HFF-Myc (cell line): ENCODE measurements at places on chromosomes 11 and 22.

DNA sequence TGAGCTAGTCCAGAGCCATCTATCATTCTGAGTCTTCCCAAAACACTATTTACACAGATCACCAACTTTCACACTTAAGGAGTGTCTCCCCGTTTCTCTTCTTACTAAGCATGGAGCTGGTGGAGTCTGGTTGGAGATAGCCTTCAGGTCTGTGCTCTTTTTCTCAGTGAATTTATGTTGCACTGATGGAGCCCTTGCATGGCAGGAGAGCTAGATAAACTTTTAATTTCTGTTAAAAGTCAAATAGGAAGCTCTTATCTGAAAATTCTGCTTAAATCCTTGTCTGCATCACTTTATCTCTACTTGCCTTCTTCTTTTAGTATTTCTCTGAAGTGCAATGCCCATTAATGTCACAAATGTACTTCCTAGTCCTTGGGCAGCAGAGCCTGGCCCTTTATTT, 63.4 kb downstream of the ST3GAL4 start:
- no peak for DNase-seq

DNA sequence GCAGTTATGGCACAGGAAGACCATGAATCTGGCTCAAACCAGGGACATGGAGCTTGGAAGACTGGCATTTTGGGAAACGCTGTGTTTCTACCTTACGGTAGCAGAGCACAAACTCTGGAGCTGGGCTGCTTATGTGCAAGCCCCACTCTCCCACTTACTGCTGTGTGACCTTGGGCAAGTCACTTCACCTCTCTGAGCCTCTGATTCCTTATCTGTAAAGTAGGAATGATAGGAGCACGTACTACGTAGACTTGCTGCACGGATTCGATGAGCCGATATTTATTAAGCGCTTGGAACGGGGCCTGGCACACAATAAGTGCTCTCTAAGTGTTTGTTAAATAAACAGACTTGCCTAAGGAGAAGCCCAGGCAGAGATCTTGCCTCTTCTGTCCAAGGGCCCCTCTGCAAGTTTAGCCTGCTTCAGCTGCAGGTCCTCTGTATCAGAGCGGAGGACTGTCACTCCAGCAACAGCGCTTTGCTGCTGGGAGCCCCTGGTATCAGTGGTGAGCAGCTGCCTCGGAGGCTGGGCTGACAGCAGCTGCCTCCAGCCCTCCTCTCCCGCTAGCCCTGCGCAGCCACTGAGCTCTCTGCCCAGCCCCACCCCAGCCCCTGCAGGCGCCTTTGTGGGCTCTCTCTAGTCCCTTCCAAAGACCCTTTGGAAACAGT, 96.9 kb upstream of the ANO1 start:
- DNase-seq: no peak

DNA sequence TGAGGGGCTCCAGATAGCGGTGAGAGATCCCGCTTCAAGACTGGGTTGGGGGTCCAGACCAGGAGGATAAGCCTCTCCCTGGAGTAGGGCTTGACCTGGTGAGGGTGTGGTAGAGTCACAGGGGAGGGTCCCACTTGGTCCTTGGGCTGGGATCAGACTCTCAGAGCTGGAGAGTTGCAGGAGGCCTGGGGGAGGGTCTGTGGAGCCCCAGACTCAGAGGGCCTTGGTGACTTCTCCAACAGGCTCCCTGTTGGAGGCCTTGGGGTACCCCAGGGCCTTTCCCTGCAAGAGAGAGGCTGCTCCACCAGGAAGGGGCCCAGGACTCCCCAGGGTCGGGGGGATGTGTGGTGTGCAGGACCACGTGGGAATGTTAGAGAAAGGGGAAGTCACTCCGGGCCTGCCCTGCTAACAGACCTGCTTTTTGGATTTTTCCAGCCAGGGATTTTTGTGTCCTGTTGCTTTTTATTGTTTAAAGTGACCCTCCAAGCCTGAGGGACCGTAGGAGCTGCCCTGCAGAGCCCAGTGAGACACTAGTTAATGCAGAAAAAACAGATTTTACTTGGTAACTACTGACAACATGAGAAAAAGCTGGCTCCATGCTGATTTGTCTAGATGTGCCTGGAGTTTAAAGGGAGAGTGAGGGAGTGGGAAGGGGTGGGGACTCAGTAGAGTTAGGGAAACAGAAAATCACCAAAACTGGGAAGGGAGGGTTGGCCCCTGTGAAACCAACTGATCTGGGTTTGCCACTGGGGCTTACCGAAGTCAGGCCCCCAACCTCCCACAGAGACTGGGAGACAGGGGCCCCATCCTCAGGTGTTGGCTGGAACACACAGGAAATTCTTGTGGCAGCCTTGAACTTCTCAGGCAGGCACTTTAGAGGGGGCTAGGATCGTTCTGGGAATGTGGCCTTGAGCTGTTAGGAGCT, 801 bp upstream of the TXNRD2 start:
- no peak for DNase-seq

DNA sequence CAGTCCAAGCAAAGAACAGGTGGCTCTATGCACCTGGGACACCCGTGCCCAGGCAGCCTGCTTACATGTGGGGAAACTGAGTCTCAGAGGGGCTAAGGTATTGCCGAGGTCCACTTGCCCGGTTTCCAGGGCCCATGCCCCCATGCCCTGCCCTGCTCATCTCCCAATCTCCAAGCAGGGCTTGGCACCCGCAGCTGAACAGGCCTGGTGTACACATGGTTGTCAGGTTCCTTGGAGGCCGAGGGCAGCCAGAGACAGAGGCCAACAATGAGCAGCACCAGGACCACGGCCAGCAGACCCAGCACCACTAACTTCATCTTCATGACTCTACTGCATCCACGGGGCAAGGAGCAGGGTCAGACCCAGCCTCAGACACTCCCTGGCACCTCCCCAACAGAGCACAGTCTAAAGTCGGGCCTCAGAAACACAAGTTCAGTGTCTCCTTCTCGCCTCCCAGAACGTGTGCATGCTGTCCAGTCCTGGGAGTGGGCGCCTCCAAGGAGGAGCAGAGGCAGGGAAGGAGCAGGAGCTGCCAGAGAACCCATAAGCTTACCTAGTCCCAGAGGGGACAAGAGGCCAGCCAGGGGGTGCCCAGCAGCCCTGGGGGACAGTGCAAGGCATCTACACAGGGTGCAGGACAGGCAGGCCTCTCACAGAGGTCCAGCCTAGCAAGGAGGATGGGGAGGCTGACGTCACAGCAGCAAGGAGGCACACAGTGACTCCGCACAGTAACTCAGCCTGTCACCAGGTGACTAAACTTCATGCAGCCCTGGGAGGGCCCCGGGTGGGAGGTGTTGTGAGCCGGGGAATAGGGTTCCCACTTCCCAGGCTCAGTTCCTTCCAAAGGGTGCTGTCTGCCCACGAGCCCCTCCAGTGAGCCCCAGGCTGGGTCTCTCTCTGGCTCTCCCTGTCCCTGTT, 20.2 kb upstream of the RGL4 start:
- DNase-seq: no peak

DNA sequence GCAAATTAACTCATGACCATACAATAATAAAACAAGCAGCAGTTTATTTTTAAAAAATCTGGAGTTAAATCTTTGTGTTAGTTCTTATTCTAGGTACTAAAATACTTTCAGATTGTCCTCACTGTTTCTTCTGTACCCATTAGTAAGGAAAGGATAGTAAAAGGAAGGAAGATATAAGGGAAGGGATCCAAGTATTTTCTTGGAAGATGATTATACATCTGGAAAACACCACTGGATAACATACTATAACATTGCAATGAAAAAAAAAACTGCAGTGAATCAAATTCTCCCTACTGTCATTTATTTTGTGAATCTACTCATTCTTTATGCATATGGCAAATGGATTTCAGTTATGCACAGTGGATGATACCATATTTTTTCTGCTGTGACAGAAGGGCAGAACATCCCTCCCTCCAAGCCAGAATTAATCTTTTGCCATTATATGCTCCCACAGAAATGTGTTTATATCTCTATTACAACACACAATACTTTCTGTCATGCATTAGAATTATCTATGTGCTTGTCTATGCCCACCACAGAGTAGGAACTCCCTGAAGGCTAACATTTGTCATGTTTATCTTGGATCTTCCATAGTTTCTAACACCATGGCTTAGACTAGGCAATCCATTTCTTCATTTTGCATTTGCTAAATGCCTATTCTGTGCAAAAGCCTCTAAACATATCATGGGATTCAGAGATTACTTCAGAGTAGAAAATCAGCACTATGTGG, 282.3 kb upstream of the CTSC start:
- no peak for DNase-seq

DNA sequence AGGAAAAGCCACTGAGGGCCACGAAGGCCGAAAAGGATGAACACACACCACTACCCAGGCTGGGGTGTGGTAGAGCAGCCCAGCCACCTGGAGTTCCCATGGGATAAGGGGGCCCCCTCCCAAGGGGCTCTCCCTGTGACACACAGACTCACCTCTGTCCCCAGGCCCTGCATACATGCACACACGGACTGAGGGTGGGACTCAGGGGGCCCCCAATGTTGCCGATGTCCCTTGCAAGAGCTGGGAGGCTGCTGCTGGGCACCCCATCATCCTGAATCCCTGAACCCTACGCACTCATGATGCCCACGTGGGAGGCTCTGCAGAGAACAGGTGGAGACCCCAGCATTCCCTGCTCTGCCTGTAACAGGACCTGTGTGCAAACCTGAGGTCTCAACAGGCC, 14.5 kb downstream of the SHANK2 start:
- no peak for DNase-seq

- DNase-seq: no peak
Measured at GRCh38 chr11:75924966-75925784, 110.2 kb downstream of the UVRAG start.

GRCh38 chr11:92329137-92329536, 104.5 kb downstream of the FAT3 start:
- no peak for DNase-seq

- DNase-seq: no peak
Measured at GRCh38 chr22:34105461-34106062, 185.3 kb upstream of the LARGE1 start.

- no peak for DNase-seq
Measured at GRCh38 chr11:48041877-48042695, 61.7 kb downstream of the PTPRJ start.

- no peak for DNase-seq
Measured at GRCh38 chr22:24146194-24146616, 35.1 kb upstream of the SUSD2 start.

DNA sequence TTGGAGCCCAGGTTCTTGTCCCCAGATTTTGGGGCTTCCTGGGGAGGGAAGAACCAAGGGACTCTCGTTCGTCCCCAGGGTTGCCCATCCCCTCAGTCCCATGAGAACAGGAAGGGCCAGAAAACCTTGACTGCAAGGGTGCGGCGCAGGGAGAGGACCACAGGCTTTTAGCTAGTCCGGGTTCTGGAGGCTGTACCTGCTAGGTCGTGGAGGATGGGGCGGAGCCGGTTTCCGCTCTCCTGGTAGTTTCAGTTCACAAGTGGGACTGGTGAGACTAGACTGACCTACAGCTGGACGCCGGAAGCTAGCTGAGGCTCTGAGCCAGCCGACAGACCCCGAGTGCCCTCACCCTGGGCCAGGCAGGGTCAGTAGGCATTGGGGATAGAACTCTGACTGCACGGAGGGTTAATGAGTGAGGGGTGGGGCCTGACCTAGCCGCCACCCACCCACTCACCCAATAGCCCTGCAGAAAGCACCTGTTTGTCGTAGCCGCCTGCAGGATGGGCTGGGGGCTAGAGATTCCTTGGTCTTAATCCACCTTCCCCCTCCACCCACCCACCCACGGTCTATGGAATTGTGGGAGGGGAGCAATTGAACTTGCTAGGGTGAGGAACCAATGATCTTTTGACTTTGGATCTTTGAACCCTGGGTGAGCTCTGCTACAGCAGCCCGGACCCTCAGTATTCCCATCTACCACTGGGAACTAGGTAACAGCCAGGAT, 1.5 kb downstream of the MAFF start:
- no peak for DNase-seq

GRCh38 chr11:134512061-134512460, 100.0 kb upstream of the B3GAT1 start:
- DNase-seq: no peak

DNA sequence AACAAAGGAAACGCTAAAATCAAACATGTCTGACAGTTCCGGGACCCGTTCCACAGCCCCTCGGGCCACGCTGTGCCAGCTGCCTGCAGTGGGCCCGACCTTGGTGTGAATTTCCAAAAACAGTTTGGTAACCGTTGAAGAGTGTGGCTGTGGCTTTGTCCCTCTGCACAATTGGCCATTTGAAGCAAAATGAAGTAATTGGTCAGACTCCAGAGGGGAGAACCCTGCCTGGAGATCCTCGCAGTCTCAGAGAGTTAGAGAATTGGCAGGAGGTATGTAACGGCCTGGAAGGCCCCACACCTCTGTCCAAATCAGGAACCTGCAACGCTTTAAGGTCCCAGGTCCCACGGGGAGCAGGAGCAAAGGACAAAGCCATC, 26.3 kb downstream of the TRMU start:
- DNase-seq: no peak

DNA sequence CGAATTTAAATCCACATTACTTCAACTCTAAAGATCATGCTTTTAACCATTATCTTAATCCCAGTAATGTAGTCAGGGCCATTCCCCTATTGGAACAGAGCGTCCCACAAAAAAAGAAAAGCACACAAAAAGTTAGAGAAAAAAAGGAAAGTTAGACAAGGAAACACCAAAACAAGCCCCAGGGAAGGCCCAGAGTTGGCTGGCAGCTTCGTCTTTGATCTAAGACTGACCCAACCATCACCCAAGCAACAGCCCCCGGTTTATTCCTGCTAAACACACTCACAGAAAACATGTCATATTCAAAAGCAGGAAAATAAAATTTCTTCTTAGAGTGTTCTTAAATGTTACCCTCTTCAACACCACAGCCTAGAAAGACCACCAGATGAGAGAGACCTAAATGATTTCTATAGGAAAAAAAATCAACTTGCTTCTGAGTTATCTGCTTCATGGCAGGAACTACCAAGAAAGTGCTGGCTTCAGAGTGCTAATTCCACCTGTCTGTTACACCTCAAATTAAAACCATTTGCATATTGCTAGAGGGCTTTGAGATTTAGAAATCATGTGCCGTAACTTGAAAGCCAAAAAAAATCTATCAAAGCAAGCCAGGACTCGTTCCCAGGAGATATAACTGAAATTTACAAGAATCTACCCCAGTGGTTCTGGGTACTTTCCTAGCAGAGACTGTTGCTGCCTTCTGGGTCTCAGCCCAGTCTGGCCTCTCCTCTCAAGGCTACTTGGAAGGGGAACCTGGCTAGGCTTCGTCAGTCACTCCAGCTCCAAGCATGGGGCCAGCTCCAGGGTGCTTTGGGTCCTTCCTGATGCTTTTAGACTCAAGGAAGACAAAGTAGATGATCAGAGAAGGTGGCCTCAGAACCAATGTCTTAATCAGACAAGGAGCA, 31.2 kb downstream of the POU2AF3 start:
- DNase-seq: no peak
